Activated B cell treated with CpG ODN at 0.5 μM for 24 hours (primary cell): ENCODE measurements at places on chromosomes 13 and 19. TPM values are rescaled to one million over a fixed set of nuclear protein-coding genes. Genes with fewer than 3 reads are reported as not detected.

The CDC37 gene
- total RNA-seq, result 172 and 173 TPM in 2 replicates

DNA sequence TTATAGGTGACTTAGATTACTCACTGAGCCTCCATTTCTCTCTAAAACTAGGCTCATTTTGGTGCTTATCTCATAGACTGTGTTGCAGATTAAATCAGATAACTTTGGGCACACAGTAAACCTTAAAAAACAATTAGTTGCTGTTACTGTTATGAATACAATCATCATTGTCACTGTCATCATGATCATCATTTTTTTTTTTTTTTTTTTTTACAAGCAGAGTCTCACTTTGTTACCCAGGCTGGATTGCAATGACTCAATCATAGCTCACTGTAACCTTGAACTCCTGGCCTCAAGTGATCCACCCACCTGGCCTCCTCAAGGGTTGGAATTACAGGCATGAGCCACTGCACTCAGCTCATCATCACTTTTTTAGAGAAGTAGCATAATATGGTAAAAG lies 60.0 kb downstream of the VWA8 start:
- DNase-seq, result no peak

DNA sequence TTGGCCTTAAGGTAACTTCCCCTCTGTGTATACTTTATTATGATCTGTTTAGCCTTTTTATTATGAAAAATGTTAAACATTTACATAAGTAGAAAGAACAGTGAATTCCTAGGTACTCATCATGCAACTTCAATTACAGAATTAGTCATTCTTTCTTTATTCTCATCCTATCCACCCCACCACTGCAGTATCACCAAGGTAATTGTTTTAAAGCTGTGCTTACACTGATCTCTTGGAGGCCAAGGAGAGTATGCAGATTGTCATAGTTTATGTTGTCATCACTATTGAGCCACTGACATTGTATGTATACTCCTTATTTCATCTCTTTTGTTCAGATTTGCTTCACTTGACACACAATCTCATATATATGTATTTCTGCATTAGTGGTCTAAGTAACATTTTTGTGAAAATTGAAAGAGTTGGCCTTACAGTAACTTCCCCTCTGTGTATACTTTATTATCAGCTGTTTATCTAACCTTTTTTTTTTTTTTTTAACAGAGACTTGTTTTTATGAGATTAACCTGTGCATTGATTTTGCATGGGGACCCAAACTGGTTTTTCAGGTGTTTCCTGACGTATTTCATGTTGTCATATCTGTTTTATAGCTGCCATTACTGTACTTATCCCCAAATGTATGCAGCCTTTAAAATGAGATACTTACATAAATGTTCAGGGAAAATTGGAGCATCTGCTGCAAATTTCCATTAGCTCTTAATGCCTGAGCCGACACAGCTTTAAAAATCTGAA lies 4.5 kb downstream of the ZNF507 start:
- no peak for DNase-seq

The ADGRL1 gene
- 1.4 and 2.7 TPM in 2 replicates for total RNA-seq

GRCh38 chr19:45782820-45783785 lies 813 bp upstream of the DMPK start:
- no peak for DNase-seq

- no peak for DNase-seq
Measured at GRCh38 chr13:19059016-19059780, 122.4 kb downstream of the TUBA3C start.

The FGF22 gene
- total RNA-seq, result 0.64 and 0.73 TPM in 2 replicates

GRCh38 chr13:105465251-105465650 lies 1070.2 kb downstream of the EFNB2 start:
- no peak for DNase-seq

The CBY2 gene
- total RNA-seq, result not detected in 2 replicates

The FLT3LG gene
- total RNA-seq, result 15.4 and 17.7 TPM in 2 replicates

- peak; percentile 73 for DNase-seq
Measured at GRCh38 chr19:48837051-48837524, 797 bp upstream of the HSD17B14 start.

The PALM3 gene
- total RNA-seq, result not detected in 2 replicates

The GFY gene
- total RNA-seq, result not detected in 2 replicates

GRCh38 chr13:76523740-76524340 lies 362.4 kb downstream of the KCTD12 start:
- DNase-seq, result no peak

GRCh38 chr13:95743192-95743591 lies 66.3 kb downstream of the DNAJC3 start:
- DNase-seq, result no peak

GRCh38 chr19:33297401-33298145 lies 4.8 kb downstream of the CEBPA start:
- no peak for DNase-seq

DNA sequence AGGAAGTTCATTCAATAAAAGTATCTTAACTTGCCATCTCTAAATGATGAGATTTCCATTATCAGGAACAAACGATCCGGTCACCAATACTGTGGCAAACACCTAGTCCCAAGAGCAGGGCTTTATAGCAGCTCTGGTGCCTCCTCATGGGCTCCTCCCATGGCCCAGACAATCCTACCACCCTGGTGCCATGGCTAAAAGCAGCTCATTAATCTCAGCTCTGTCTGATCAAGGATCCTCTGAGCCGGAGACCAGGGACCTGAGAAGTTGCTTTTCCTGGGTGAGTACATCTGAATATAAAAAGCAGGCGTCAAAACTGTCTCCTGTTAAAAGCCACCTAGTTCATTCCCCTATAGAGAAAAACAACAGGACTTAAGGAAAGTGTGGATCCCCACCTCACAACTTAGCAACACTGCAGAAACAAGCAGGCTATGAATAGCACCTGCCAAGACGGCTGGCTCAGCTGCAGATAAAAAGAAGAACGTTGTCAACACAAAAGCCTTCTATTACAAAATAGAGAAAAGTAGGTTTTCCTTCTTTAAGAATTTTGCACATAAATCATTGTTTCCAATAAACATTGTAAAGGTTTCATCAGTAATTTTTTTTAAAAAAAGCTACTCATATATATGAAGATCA lies 30.3 kb downstream of the TSHZ3 start:
- no peak for DNase-seq

DNA sequence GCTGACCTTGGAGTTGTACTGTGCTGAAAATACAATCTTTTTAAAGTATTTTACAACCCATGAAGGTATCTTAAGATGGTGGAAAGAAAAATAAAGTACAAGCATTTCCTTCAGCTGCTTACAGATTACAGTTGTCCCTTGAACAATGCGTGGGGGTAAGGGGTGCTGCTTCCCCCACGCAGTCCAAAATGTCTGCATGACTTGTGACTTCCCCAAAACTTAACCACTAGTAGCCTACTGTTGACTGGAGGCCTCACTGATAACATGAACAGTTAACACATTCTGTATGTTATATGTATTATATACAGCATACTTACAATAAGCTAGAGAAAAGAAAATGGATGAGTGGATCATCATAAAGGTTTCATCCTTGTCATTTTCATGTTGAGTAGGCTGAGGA lies 45.3 kb upstream of the ZNF599 start:
- no peak for DNase-seq

DNA sequence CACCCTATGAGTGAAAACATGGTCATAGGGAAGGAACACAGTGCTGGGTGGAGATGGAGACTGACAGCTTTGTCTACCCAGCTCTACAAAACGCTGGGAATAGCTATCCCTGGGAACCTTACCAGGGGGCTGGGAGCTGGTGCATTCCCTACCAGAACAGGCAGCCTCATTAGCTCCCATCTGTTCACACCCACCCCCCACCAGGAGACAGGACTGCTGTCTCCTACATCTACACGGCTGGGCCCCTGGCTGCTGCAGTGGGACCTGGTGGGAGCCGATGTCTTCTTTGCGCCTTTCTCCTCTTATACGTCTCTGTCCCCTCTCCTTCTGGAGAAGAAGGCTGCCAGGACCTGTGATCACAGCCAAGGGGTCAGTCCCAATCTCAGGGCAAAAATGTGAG lies 90.8 kb downstream of the UQCRFS1 start:
- DNase-seq, result no peak

DNA sequence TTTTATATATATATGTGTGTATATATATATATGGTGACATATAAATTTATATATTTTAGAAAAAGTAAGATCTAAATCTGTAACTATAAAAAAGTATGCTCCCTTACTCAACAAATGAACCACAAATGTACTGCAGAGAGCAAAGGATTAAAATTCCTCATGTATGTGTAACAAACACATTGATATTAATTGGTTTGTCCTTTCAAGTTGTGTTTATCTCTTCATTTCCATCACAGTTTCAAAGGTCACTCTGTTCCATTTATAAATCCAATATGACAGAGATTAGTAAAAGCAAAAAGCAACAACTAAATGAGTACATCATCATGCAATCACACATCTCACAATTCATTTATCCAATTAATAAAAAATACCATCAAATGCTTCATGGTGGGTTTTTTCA lies 247.9 kb downstream of the DACH1 start:
- DNase-seq, result no peak

GRCh38 chr13:18948664-18949488 lies 232.7 kb downstream of the TUBA3C start:
- DNase-seq, result no peak

The NOTCH3 gene
- not detected in 2 replicates for total RNA-seq

DNA sequence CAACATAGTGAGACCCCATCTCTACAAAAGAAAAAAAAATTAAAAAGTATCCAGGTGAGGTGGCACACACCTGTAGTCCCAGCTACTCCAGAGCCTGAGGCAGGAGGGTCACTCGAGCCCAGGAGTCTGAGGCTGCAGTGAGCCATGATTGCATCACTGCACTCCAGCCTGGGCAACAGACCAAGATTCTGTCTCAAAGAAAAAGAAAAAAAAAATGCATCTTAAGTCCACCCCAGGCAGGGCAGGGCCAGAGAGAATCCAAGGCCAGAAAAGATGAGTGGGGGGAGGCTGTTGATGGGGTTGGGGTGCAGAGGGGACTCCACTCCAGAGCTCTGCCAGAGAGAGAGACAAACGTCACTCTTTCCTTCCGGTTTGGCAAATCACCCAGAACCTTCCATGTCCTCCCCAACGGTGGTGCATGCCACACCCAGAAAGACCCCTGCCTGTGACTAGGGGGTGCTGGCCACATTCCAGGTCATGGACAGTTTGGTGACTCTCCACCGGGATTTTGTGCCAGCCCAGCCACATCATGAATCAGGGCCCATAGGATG lies 431 bp downstream of the FUT3 start:
- no peak for DNase-seq

The C3 gene
- 0.44 and 0.53 TPM in 2 replicates for total RNA-seq

- no peak for DNase-seq
Measured at GRCh38 chr13:85312071-85312470, 487.1 kb downstream of the SLITRK6 start.

The DDX39A gene
- 210 and 211 TPM in 2 replicates for total RNA-seq

DNA sequence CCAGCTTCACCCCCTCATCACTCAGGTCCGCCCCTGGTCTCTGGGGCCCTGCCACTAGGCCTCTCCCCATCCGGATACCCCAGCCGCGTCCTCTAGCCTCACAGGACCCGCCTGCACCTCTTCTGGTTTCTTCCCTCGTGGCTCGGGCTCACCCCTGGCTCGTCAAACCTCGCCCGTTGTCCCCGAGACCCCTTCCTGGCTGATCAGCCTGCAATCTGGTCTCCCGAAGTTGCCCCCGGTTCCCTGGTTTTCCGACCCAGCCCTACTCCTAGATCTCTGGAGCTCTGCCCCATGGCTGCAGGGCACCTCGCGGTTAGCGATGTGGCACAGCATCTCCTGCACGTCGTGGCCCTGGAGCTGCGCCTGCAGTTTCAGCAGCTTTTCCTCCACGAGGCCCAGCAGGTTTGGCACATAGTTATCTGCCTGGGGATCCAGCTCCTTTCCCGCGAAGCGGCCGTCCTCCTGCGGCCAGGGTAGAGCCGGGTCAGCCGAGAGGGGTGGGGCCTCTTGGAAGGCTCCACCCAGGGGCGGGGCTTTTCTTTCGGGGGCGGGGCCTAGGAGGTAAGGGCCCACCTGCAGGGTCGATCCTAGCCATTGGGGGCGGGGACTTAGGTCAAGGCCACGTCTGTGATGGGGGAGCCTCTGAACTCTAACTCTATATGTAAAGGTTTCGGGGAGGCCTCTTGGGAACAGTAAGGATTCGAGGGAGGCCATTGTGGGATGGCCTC lies 2.4 kb upstream of the RGL3 start:
- peak; percentile 68 for DNase-seq

The POSTN gene
- not detected in 2 replicates for total RNA-seq

The ACTN4 gene
- 197 and 198 TPM in 2 replicates for total RNA-seq

GRCh38 chr19:9914315-9915207 lies 21.8 kb downstream of the OLFM2 start:
- peak; percentile 35 for DNase-seq

GRCh38 chr19:718251-718951 lies 9.7 kb downstream of the PALM start:
- no peak for DNase-seq

GRCh38 chr13:45827318-45827717 lies 24.2 kb downstream of the SIAH3 start:
- DNase-seq, result no peak

DNA sequence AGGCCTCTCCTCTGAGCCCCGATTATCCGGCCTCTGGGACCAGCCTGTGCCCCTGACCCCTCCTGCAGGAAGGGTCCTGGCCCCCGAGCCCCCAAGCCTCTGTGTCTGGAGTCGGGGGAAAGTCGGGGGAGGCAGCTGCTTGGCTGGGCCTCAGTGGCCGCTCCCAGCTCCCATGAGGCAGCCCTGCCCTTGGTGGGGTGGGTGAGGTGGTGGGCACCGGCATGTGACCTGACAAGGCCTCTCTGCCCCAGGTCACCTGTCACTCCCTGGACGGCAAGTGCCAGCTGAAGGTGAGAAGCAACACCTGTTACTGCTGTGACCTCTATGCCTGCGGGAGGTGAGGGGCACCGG lies 41.5 kb downstream of the TMEM255B start:
- no peak for DNase-seq

The ZNF808 gene
- 31.1 and 33.7 TPM in 2 replicates for total RNA-seq

DNA sequence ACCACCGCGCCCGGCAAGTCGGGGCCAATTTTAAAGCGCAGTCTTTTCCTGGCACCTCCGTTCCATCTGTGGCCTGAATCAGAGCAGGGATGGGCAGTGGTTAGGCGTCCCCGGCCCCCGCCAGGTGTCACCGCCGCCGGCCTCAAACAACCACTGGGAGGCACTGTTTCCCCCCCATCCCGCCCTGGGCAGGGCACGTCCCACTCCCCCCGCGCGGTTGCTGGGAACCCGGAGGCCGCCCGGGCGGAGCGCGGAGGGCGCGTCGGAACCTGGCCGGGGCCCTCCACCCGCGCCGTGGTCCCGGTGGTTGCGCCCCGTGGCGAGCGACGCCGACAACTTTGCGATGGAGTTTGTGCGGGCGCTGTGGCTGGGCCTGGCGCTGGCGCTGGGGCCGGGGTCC lies at the start of gene GRIN3B:
GRIN3B (plus strand) TSS at position 325 of the 400 bp plus-strand sequence; CDS start at position 344, 19 bp downstream.
- peak; percentile 48 for DNase-seq

GRCh38 chr19:56841193-56841543 lies 642 bp upstream of the PEG3 start:
- DNase-seq, result no peak

GRCh38 chr19:1945899-1946298 lies 4.9 kb downstream of the CSNK1G2 start:
- no peak for DNase-seq
